ENCODE measurements at places on chromosomes 3 and 15.

- no peak for DNase-seq
Observed at GRCh38 chr3:115808816-115809215, 185.5 kb downstream of the GAP43 start.

- no peak for DNase-seq
Observed at GRCh38 chr3:167409611-167410010, 29.5 kb upstream of the ZBBX start.

- no peak for DNase-seq
Observed at GRCh38 chr3:59443618-59444293, 393.9 kb upstream of the CFAP20DC start.

- DNase-seq: no peak
Observed at GRCh38 chr3:128577711-128578110, 72.9 kb downstream of the RPN1 start.

DNA sequence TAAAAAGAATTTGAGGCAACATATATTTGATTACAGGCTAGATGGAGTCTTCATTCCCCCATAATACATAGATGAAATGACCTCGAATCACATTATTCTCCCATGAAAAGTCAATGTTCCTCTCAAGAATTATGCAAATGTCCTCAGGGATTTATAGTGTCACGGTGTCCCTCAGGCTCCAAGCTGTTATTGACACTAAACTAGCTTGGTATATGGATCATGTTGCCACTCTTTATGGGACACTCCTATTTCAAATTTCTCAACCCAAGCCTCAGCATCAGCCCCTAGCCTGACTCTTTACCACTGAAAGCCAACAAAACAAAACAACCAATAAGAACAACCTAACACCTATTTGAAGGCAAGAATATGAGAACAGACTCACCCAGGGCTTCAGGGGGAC lies 139.8 kb downstream of the TPRG1 start:
- no peak for DNase-seq

GRCh38 chr3:126558336-126559071 lies at the start of gene C3orf22:
Gene C3orf22, minus strand, starts transcription at chr3:126558932. Its CDS starts 5,542 bp downstream, at chr3:126553390.
- DNase-seq: no peak

DNA sequence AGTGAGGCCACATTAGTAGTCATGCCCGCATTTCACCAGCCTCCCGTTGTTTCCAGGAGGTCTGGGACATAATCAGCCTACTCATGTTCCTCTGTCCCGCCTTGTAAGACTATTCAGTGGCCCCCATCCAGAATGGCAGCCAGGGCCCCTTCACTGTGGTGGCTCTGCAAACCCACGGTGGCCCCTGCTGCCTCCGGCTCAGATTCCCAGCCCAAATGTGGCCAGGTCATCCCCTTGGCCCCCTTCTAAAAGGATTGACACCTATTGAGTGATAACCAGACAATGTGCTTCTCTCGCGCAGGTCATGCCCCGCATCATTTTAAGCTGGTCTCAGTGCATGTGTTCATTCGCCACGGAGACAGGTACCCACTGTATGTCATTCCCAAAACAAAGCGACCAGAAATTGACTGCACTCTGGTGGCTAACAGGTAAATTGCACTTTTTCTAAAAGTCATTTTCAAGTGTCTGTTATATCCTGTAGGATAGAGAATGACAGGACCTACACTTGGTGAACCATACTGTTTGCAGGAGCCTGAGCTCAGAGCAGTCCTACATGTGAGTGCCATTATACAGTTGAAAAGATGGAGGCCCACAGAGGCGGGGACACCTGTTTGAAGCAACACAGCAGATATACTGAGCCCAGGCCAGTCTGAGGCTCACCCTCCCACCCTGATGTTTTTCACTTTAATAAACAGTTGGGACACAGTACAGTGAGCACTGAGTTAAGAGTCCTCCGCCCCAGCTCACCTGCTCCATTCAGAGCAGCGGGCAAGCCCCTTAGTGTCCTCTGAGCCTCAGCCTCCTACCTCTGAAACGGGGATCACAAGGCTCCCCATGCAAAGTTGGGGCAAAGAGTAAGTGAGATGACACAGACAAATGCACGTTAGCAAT lies 47.7 kb downstream of the PXYLP1 start:
- DNase-seq: no peak

DNA sequence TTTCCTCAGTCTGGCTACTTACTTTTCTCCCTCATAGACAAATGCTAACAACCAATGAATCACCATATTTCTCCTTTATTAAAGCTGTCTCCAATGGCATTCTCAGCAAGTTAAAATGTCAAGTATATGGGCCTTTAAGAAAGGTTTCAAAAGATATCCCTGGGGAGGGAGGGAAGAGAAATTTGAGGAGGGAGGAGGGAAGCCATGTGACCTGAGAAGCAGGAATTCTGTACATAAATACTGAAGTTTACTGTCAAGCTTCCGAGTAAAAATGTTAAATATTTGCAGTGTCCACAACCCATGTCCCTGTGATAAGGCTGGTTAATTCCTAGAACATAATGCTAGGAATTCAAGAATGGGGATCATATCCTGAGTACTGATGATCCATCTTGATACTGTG lies 175.9 kb downstream of the CNTN4 start:
- no peak for DNase-seq

- no peak for DNase-seq
Observed at GRCh38 chr3:5727743-5728484, 540.4 kb downstream of the EDEM1 start.

- no peak for DNase-seq
Observed at GRCh38 chr3:150567328-150567727, 20.7 kb downstream of the EIF2A start.

DNA sequence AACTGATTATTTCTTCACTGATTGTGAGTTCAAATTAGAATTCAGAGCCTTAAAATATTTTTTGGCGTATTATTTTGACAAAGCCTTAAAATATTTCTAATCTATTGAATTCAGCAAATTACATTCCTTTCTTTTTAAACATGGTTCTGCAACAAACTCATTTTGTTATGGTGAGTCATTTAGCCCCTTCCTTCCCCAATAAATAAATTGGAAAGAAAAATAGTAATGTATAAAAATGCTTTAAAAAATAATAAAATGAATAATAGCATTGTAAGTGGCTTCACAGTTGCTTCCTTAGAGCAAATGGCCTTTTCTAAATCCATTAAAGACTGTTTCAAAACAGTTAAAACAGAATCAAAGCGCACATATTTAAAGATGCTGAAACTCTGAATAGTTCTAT lies 12.1 kb downstream of the CSNK1G1 start:
- DNase-seq: no peak

DNA sequence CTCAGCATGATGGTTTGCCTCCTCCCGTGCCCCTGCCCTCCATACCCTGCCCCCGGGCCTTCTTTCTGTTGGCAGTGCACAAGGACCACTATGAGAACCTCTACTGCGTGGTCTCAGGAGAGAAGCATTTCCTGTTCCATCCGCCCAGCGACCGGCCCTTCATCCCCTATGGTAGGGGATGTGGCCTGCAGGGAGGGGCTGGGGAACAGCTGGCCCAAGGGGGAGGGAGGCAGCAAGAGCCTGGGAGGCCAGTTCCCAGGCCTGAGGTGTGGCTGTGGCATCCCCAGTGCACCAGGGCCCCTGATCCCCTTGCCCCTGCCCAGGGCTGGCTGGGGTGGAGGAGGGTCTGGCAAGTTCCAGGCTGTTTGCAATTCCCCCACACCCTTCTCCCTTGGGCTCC lies 2.6 kb upstream of the PLA2G4B start:
- DNase-seq: no peak

GRCh38 chr3:152823781-152824180 lies 11.2 kb upstream of the P2RY1 start:
- no peak for DNase-seq

GRCh38 chr3:115943579-115943978 lies 320.3 kb downstream of the GAP43 start:
- no peak for DNase-seq

GRCh38 chr3:170528726-170529125 lies 57.1 kb downstream of the SLC7A14 start:
- DNase-seq: no peak

DNA sequence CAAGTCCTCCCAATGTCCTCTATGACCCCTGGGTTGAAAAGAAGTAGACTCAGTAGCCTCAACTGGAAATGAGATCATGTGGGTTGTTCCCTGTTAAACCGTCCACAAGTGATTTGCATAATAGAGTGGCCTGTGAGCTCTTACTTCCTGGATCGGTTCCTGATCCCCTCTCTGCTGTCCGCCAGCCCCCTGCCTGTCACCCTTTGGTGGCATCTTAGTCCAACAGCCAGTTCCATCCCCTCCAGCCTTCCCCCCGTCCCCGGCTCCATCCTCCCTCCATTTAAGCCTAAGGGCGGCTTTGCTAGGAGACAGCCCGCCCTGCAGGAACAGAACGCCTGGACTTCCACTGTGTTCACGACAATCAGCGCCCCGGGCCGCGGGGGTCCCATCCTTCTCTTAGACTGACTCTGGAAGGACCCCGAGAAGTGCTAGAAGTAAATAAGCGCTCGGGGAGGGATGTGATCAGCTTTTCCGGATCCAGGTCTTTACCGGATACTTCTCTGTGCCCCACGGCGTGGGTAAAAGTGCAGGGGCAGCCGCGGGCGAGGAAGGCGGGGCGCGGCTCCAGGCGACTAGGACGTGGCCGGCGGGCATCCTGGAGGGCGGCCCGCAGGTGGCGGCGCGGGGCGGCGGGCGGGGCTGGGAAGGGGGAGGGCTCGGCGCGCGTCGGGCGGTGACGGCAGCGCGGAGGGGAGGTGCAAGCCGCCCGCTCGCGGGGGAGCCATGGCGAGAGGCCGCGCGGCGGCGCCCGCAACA lies 51.2 kb upstream of the ULK4 start:
- DNase-seq: peak; percentile 67

- no peak for DNase-seq
Observed at GRCh38 chr15:34370643-34371042, 3.6 kb upstream of the LPCAT4 start.

DNA sequence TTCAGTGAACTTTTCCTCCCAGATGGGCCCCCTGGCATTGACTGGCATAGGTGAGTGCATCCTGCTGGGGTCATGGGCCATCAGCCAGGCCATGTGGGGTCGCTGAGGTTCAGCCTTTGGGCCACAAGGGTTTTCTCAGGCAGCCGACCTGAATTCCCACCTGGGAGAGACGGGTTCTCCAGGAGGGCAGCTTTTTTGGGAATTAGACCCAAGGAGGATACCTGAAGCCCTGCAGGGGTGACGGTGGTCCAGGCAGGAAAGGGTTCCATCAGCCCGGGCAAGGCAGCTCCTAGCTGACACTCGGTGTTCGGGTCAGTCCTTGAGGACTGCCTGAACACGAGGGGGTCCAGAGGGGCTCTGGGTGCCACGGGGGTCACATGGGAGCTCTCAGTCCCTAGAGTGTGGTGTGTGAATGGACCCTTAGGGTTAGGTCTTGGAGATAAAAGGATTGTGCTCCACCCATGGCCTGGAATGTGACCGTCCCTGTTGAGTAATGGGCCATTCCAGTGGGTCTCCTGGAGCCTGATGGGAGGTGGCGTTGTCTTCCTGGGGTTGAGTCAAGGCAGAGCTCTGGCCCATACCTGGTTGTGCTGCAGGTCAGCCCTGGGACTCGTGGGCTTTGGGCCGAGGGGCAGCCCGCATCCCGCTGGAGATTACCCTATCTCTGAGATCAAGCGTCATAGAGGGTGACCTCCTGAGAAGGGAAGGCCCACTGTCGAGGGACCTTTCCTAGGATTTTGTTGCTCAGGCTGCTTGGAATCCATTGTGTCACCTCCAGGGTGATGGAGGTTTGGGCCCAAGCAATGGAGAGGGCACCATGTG lies 192.8 kb downstream of the UBE3A start:
- DNase-seq: no peak

DNA sequence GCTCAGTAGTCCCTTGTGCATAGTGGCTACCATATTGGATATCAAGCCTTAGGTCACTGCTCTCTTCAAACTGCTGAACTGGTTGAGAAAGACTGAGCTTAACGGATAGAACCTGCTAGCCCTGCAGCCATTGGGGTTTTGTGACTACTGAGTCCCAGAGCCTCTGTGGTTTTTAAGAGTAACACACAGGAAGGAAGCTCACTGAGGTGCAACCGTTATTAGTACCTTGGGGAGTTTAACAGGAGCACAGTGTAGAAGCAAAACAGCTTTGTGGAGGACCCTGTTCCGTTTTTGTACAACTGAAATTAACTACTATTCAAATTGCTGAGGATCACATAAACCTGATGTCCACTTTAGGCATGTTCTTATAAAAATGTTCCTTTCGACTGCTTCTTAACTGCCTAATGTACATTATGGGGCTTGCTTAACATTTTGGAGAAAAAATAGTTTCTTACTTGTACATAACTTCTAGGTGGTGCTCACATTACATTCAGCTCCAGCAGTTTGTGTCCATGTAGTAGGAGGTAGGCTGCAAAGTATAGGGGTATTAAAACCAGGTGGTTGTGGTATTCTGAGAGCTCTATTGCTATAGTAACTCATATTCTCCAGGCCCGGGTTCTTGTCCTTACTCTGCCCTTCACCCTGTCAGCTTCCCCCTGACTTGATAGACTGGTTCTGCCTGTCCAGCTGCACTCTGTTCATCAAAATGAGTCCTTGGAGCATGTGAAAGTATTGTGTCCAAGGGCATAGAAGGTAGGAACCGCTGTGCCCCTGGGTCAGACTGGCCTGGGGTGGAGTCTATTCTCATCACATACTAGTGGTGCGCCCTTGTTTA lies 17.3 kb downstream of the PXK start:
- DNase-seq: no peak

Data from stimulated activated CD4-positive, alpha-beta T cell treated with anti-CD3 and anti-CD28 coated beads, Interleukin-15, amount 100 ng/mL, for 1 hour (primary cell).